ENCODE measurements at places on chromosomes 5 and 9.

DNA sequence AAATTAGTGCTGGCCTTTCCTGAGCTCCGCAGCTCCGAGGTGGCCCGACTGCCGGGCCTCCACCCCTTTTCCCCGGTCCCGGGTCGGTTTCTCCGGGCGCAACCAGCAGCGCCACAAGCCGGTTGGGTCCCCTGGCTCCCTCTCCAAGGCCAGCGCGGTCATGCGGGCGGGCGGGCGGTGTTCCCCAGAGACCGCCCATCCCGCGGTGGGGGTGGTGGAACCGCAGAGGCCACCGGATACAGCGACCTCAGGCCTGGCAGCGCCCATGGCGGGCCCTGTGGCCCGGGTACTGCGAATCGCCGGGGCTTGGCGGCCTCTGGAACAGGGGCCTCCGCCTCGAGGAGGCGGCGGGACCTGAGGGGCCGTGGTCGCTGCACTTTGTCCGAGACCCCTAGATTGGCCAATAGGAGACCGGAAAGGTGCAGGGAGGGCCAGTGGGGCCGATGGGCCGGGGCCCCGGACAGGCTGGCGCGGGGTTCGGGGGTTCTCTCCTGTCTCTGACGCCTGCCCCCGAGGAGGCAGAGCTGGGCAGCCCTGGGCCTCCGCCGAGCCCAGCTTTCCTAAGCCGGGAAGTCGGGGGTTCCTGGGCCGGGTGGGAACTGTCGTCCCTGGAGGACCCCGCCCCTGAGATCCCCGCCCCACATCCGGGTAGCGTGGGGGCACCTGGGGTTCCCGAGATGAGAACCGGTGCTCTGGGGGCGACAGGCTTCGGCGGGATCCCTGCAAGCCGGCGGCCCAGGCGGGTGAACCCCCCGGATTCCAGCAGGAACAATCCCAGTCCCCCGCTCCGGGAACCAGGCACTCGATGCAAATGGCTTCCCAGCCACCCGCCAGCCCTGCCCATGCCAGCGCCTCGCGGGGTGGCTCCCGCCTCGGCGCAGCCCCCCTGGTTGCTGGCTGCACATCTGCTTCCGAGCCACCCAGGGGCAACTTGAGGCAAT lies 293.9 kb downstream of the ZSWIM6 start:
- no peak for DNase-seq

GRCh38 chr9:100167915-100168654 lies 69.0 kb downstream of the INVS start:
- DNase-seq: no peak

DNA sequence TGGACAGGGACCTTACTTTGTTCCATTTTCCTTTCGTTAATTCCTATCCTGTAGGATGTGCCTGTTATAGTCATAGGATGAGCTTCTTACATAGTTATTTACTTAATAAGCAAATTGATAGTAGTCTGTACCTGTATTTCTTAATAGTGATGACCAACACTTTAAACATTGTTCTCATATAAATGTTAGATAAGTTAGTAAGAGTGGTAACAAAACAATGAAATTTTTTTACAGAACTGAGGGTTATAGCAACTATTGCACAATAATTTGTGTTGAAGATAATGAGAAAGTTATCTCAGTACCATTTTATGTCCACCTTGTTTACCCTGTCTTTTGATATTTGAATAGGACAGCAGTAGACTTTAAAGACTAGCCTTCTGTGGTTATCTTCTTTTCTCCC lies 162.9 kb upstream of the ELL2 start:
- DNase-seq: no peak

DNA sequence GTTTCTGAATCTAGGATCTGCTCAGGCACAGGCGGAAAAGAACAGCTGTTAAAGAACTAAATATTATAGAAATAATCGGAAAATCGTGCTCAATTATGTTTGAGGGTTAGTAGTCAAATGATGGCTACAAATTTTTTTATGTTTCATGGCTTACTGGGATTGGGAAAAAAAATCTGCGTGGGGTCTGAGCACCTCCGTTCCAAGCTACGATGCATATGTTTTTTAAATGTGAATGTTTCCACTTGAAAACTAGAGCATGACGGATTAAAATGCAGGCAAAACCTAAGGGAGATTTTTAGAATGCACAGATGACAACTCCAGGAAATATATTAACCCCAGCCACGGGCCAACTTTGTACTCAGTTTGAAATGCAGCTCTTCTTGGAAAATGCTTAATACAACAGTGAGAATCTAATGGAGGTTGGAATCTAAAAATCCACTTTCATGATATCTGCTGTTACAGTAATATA lies 5.3 kb downstream of the OTP start:
- DNase-seq: no peak

DNA sequence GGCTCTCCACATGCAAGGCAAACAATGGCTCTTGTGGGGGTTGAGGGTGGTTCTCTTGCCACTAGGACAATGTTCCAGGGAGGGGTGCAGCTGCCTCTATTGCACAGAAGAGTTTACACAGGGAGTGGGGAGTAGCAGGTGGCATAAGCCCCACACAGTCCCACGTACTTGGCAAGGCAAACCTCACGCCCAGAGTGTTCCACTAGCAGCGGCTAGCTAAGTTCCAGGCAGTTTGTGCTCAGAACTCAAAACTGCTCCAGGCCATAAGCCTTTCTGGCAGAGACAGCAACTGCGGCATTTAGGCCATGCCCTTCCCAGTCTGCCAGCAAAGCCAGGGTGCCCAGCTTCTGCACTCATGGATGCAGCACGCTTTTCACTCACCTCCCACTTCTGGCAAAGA lies 29.0 kb upstream of the BTNL3 start:
- no peak for DNase-seq

DNA sequence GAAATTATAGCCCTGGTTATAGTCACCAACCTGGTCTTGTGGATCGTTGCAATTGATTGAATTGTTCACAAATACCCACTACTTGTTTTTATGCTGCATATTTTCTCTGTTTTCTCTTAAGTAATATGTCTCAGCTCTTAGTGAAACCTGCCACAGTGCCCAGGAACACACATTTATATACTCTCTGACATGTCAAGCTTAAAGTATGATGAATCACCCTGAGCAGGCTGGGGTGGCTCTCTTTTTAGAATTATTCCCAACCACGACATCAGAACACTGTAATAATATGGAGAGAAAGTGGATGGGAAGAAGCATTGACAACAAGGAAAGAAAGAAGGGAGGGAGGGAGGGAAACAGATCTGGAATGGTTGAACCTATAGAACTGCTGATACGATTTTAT lies 72.8 kb upstream of the ZNF608 start:
- no peak for DNase-seq
